ENCODE measurements at places on chromosomes 16 and 17.

- DNase-seq = no peak
These were observed 536 bp downstream of the TMC6 start for GRCh38 chr17:78127888-78128550.

GRCh38 chr17:42325026-42325425 lies 36.7 kb downstream of the STAT5A start:
- DNase-seq = peak; percentile 81

- no peak for DNase-seq
These were observed 45.8 kb downstream of the SYT17 start for GRCh38 chr16:19213885-19214284.

- DNase-seq = no peak
These were observed 3.7 kb upstream of the HCRT start for GRCh38 chr17:42188749-42189650.

- no peak for DNase-seq
These were observed 16.3 kb downstream of the MAPT start for GRCh38 chr17:45910667-45911066.

GRCh38 chr17:79113699-79114457 lies 39.3 kb downstream of the ENGASE start:
- no peak for DNase-seq
